Stimulated activated CD8-positive, alpha-beta memory T cell treated with anti-CD3 and anti-CD28 coated beads, Interleukin-15, amount 100 ng/mL, for 4 hours (primary cell): ENCODE measurements at places on chromosomes 4 and X.

- DNase-seq: no peak
Observed at GRCh38 chrX:101408532-101408841, 465 bp downstream of the HNRNPH2 start.

DNA sequence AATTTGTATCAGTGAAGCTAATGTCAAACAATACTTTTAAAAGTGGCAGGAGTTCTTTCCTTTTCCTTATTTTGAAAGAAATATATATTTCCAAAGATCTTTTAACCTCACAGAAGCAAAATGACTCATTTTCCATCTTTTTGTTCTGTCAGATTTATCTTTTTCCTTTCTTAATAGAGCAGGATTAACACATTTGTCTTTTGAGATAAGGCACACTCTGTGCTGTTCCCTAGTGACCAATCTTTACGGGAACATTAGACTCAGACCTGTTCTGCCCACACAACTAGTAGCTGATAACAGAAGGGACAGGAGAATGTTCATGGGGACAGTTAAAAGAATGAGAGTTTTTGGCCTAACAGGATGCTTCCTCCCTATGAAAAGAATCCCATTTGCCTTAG is 381.2 kb downstream of the STPG2 start:
- no peak for DNase-seq

DNA sequence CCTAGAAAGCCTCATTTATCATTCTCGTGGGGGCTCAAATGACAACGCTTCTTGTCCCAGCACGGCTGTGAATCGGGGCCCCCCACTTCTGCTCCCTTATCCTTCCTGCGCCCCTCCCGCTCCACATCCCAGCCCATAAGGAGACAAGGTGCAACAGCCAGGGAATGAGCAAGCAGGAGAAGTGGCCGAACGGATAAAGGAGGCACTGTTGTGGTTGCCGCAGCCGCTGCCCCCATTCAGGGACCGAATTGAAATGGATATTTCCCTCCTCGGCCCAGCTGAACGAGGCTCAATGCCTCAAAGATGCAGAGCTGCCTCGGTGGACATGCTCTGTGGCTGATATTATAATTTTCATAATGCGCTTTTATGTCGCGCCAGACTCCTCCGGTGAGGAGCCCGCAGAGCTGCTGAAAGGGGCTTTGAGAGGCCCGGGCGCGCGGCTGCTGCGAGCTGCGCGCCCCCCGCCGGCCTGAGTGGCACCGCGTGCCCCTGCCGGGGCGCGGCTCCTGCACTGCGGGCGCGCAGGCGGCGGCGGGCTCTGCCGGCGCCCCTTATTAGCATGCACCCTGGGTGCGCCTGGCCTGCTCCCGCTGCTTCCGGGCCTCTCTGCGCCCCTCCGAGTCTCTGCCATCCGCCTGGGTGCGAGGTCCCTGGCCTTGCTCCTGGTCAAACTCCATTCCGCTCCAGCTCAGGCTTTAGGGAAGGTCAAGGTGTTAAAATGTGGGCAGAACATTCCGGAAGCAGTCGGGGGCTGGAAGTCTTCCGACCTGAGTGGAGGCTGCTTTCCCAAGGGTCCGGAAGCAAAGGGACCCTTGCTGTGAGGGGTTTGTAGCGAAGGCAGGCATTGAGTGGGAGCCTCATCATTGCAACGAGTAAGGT is 68.2 kb upstream of the TMEM33 start:
- no peak for DNase-seq

- no peak for DNase-seq
Observed at GRCh38 chr4:153295131-153295755, 49.2 kb upstream of the MND1 start.

- DNase-seq: no peak
Observed at GRCh38 chr4:155419266-155419665, 42.5 kb upstream of the MAP9 start.

DNA sequence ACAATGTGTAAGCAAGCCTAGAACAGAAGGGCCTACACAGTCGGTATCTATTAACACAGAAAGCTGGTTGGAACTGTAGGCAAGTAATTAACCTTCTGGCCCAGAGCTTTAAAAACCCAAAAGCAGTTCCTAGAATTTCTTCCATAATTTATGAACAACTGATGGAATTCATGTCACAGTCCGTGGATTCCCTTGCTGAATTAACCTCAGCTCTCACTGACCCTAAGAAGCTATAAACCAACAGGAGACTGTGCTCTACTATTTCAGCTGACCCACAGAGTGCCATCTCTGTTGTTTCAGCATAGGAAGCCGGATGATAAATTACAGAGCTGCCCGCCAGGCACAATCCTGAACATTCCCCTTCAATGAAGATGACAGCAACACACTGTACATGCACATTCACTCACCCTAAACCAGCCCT is 157.3 kb downstream of the PRDM5 start:
- no peak for DNase-seq

DNA sequence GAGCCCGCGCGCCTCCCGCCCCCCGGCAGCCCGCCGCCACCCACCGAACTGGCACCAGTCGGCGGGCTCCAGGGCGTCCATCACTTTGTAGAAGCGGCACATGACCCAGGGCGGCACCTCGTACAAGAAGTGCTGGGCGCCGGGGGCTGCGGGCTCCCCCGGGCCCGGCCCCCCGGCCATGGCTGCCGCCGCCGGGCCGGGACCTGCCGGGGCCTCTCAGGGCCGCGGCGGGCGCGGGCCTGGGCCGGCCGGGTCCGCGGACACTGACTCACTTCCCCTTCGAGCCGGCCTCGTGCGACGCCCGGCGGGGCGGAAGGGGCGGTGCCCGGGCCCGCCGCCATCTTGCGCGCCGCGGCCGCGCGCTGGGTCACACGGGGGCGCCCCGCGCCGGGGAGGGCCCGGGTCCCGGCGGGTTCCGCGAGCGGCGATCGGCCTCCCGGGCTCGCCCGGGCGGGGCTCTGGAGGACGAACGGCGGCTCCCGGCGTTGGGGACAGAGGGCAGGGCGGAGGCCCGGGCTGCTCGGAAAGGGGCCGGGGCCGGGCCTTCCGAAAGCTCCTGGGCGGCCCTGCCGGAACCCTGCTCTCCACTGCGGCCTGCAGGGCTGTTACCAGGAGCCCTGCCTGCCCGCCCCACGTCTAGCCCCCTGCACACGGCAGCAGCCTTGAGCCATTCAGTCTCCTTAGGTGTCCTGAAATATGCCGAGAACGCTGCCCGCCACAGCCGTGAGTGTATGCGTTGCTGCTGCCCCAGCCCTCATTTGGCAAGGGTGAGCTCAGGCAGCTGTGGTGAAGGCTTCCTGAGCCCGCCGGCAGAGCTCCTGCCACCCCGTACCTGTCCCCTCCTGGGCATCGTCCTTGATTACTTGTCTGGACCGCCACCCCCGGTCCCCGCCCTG is at the start of gene IRAK1:
IRAK1 (minus strand) TSS at position 270 of the 896 bp plus-strand sequence; CDS start at position 180, 90 bp downstream.
- DNase-seq: no peak
